ENCODE measurements at places on chromosomes 3 and 15.

GRCh38 chr3:12750223-12750622 is 8.8 kb downstream of the TMEM40 start:
- DNase-seq: peak; percentile 47

DNA sequence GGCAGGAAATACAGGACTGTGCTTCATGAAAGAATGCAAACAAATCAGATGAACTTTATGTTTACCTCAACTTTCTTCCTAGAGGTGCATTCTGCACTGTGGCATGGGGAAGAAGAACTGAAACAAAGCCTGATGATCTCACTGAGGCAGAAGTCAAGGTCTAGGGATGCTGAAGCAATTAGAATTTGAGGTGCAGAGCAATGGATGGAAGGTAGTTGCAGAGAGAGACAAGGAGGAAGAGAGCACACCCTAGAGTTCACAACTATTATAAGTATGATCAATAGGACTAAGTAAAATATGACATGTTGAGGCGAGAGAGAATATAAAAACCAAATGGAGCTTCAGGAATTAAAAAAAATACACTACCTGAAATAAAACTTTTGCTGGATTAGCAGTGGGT is 420.1 kb downstream of the EDEM1 start:
- DNase-seq: no peak

DNA sequence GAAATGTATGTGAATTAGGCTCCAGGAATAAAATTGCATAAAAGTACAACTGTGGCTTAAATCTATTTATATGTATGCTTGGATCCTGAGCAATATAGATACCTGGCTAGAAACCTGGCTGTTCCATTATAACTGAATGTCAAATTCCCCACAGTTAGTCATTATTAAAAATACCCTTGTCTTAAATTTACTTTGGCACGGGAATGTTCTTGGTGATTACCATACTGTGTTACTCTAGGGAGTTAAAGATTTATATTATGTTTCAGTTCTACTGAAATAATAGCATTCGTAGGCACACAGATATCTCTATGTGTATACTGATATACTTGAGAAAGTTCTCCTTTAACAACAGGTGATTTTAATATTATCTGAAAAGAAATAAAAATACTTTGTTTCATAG is 394.1 kb downstream of the PTPRG start:
- DNase-seq: no peak

GRCh38 chr3:57960174-57960505 is 48.1 kb upstream of the FLNB start:
- no peak for DNase-seq

GRCh38 chr3:146134348-146135117 is 26.5 kb downstream of the PLOD2 start:
- DNase-seq: no peak

- no peak for DNase-seq
Observed at GRCh38 chr3:17292556-17292955, 407.8 kb downstream of the PLCL2 start.

DNA sequence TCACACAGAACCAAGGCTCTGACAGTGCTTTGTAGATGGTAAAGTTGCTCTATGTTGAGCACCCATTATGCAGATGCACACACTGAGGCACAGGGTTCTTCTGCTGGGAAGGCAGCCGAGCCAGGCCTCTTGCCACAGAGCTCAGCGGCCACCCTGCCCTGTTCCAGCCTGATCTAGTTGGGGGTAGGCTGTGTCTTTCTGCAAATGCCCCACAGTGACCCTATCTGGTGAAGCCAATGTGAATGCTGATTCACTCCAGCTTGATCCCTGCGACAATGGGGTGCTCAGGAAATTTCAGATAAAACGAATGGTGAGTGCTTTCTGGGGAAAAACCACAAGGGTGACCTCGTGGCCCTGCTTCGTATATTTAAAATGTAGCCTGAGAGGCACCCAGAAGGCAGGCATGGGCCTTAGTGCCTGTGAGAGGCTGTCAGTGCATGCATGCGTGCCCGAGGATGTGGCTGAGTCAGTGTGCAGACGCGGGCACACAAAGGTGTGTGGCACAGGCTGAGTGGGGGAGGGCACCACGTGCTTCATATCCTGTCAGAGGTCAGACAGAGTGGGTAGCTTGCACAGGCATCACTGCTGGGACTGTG is 85.7 kb downstream of the ATP2B2 start:
- DNase-seq: peak; percentile 56

DNA sequence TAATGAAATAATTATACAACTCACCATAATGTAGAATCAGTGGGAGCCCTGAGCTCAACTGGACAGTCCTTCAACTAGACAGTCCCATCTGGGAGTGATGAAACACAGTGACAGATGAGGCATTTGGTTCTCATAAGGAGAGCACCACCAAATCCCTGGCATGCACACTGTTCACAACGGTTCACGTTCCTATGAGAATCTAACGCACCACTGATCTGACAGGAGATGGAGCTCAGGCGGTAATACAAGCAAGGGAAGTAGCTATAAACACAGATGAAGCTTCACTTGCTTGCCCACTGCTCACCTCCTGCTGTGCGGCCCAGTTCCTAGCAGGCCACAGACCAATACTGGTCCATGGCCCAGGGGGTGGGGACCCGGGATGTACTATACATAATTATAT is 17.0 kb downstream of the PRKAR2A start:
- no peak for DNase-seq

GRCh38 chr15:29182590-29182989 is 87.0 kb downstream of the NSMCE3 start:
- no peak for DNase-seq

DNA sequence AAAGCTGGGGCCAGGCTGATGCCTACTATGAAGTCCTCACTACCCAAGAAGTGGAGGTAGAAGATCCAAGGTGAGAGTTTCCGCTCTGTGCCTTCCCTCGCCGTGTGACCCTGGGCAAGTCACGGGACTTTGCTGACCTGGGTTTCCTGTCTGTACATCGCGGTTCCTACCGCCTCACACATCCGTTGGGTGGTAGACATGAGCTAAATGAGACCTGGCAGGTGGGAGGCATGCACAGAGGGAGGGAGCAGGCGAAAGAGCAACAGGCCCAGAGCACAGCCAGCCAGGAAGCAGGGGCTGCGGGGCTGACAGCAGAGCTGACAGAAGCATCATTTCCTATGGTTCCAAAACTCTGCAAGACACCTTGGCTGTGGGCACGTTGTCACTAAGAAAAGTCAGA is 157.3 kb upstream of the BHLHE40 start:
- DNase-seq: no peak

- no peak for DNase-seq
Observed at GRCh38 chr3:76403556-76403955, 618.2 kb upstream of the ZNF717 start.

DNA sequence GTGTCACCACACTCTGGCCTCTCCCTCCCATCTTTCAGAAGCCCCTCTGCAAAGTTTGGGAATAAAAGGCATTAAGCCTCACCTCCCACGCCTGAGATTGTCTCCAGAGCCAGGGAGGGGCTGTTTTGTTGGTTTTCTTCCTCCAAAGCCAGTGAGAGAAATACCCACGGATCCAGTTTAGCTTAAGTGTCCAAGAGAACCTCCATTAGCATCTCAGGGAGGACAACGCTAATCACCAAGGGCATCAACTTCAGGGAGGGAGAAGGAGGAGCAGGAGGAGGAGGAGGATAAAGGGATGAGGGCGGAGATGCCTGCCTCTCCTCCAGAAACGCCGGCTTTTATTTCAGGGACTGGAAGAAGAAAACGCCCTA is 101.6 kb downstream of the SRGAP3 start:
- DNase-seq: no peak

GRCh38 chr3:187739561-187740332 is 5.5 kb downstream of the BCL6 start:
- DNase-seq: no peak

GRCh38 chr3:127825756-127826155 is 3.4 kb upstream of the MGLL start:
- no peak for DNase-seq

GRCh38 chr3:111954228-111954990 is 24.4 kb upstream of the ABHD10 start:
- DNase-seq: no peak

DNA sequence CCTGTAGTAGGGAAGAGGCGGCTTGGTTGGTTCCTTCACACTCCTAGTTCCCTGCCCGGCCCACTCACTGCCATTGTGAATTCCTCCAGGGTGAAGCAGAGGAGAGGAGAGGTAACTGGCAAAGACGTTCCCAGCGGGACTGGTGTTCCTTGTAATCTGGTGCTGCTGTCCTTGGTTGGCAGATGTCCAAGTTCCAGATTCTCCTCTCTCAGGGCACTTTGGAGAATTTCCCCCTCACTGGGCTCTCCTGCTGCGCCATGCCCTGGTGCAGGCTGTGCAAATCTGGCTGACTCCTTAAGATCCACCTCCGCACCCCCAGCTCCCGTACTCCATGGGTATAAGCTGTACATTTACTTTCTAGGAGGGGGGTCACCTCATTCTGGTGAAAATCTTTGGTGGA is 37.3 kb downstream of the THSD4 start:
- DNase-seq: no peak

GRCh38 chr15:32873284-32874114 is 155.7 kb downstream of the GREM1 start:
- DNase-seq: no peak

- DNase-seq: peak; percentile 81
Observed at GRCh38 chr3:133661454-133662277, at the start of gene TOPBP1. Gene TOPBP1, minus strand, starts transcription at chr3:133661941. Its CDS starts 814 bp downstream, at chr3:133661127.

DNA sequence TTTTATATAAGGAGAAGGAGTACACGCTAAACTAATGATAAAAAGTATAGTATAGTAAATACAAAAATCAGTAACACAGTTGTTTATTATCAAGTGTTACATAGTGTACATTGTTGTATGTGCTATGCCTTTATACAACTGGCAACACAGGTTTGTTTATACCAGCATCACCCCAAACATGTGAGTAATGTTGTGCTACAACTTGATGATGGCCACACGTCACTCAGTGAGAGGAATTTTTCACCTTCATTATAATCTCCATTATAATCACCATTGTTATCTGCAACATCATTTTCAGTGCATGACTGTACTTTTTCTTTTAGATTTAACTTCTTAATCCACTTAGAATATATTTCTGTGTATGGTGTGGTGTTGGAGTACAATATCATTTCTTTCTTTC is 204.0 kb upstream of the CTNNB1 start:
- DNase-seq: no peak

- no peak for DNase-seq
Observed at GRCh38 chr3:50644561-50644960, 27.6 kb downstream of the MAPKAPK3 start.

DNA sequence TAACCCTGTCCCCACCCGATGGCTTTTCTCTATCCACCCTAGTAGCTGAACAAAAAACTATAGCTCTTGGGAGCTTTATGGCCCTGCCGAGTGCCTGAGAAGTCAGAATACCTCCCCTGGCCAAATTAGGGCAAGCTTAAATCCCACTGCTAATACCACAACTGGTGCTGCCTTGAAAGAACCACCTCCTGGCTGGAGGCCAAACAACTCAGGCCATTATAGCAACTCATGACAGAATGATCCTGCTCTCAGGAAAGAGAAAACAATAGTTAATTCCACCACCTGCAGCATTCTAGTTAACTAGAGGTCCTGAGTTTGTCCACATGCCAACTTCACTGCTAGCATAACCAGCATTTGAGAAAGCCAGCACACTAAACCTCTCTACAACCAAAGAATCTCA is 123.2 kb downstream of the RTP4 start:
- DNase-seq: no peak

DNA sequence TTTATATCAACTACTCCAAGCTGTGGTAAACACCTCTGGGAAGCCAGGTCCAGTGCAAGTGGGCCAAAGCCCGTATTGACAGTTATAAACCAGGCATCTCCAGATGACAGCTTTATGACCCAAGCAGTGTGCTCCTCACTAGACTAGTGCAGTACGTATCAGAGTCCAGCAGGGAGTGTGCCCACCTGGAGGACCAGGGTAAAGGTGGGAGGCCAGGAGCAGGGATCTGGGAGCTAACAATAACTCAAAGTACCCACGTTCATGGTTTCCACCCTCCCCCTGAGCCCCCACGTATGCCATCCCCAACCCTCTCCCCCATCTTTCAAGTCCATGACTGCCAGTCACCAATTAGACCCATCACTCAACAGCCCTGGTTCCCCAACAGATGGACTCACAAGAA is 27.0 kb upstream of the ALDH1A3 start:
- DNase-seq: no peak

DNA sequence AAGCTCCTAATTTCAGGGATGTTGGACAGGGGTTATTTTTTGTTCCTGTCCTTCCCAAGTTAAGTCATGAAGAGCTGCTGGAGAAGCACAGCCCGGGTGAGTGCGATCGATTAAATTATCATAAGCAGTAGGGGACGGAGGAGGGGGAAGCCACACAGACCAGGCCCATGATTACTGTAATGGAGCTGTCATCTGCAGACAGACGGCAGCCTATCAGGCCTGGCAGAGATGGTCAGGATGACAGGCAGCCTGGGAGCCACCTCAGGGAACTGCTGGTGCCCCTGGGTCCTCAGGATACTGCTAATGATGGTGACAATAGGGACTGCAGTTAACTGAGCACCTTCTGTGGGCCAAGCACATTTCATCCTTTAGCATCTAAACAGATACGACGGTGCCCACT is 147.7 kb downstream of the RAB11A start:
- no peak for DNase-seq

DNA sequence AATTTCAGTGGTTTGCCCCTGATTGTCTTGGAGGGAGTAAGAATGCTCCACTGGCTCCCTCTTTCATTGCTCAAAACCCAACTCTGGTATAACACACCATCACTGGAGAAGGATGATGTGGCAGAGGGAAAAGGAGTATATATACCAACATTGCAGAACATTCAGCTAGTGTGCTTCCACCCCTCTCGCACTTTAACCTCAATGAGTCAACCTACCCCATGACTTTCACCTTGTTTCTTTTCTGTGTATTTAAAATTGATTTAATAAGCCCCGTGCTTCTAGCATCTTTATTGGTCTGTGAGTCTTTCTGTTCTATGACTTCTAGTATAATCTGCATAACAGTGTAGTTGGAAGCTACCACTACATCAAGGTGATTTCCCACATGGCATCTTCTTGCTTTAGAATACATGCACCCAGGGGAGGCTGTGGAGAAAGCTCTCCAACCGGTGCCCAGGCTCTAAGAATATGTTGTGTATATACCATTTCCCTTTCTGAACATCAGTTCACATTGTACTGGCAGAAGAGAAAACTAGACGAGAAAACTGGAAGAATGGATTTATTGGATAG is 595.1 kb upstream of the TGFBR2 start:
- no peak for DNase-seq

DNA sequence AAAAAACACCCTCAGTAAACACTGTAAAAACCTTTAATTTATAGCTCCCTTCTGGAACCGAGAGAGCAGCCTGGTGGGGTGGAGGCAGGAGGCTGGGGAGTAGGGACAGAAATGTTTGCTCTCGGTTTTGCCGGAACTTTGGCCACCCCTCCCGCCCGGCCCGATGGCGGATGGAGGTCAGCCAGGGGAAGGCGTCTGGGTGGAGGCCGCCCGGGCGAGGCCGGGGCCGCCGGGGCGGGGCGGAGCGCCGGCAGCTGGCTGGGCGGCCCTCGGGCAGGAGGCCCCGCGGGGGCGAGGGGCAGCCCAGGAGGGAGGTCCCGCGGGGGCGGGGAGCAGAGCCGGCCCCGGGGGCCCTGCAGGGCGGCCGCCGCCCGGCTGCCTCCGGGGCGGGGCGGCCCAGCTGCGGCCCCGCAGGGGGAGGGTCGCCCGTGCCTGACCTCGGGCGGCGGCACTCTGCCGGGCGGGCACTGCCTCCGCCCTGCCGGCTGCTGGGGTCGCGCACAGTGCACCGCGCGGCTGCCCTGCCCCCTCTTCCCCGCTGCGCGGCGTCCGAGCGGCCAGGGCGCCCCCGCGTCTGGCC is 829 bp upstream of the SKIL start:
- peak; percentile 84 for DNase-seq

- DNase-seq: peak; percentile 91
Observed at GRCh38 chr3:43690400-43691119, at the start of gene ABHD5. Gene ABHD5, plus strand, starts transcription at chr3:43690938. Its CDS starts 55 bp downstream, at chr3:43690993.

- no peak for DNase-seq
Observed at GRCh38 chr3:116356056-116356455, 89.2 kb downstream of the LSAMP start.

All from H54 (cell line).